ENCODE measurements at places on chromosomes 16 and 17.

- no peak for DNase-seq
Measured at GRCh38 chr16:49701789-49702494, 154.0 kb downstream of the ZNF423 start.

DNA sequence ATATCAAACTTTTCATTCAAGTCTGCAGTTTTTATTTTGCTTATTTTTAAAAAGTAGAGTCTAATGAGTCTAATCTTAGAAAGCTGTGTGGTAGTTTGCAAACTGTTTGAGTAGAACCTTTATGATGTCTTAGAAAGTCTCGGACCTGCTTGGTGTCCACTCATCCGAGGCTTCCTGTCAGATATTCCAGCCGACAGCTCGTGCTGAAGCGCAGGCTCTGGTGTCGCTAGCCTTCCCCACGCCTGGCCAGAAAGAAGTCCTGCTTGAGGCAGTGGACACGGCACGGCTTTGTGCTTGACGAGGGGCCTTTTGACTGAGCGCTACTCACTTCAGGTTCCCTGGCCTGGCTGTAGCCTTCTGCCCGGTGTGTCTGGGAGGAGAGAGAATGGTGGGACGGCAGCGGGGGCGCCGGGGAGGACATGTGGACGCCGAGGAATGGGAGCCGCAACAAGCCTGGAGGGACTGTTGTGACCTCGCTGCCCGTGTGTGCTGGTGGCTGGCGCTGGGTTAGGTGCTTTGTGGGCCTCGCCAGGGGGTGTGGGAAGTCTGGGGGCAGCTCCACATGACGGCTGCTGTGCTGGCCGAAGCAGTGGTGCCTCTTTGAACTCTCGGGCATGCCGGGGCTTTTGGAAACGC lies 33.5 kb downstream of the BANP start:
- no peak for DNase-seq

DNA sequence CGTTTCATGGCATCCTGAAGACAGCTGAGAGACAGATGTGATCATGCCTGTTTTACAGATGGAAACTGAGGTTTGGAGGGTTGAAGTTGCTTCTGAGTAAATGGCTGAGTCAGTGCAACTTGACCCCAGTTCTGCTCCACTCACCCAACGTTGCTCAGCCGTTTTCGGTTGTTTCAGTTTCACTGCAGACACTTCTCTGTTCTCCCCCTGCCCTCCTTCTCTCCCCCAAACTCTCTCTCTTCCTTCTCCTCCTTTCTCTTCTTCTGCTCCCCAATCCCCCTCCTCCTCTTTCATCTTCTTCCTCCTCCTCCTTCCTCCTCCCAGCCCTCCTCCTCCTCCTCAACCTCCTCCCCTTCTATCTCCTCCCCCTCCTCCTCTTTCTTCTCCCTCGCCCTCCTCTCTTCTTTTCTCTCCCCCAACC lies 9.4 kb upstream of the CEP20 start:
- DNase-seq, result no peak

DNA sequence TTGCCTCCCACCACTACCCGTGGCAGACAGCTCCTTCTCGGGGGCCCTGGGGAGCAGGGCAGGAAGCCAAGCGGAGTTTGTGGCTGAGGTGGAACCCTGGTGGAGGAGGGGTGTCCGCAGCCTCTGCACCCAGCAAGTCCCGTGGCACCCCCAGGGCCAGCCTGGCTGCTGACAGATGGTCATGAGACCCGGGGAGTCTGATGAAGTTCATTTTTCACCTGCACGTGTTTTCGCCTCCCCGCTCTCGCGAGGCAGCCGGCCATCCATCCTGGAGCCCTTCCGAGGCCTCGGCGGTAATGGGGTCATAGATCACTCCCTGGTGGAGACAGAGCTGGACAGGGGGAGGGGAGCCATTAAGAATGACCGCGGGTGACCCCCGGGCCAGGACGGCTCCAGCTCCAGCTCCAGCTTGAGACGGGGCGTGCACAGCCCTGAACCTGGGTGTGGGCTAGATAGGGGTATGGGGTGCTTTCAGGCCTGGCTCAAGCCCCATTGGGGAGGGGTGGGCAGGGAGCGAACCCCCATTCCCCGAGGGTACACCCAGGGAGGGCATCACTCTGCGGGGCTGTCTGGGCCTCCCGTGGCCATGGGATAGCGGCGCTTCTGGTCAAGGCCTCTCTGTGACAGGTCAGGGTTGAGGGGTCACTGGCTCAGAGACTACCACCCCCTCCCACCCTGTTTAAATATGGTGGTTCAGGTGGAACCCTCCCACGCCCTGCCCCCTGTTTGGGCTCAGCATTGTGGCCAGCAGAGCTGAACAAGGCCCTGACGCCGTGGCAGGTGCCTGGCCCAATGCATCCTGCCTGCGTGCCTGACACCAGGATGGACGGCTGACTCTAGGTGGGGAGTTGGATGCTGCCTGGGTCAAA lies 227.4 kb upstream of the GSE1 start:
- DNase-seq, result no peak

- no peak for DNase-seq
Measured at GRCh38 chr16:51031598-51031997, 119.5 kb downstream of the SALL1 start.

GRCh38 chr17:1486802-1487695 lies 5.4 kb downstream of the MYO1C start:
- DNase-seq, result no peak

Data from esophagus squamous epithelium (tissue), 5 donors.